COLO829 (cell line): ENCODE measurements at places on chromosomes 16 and 17.

- DNase-seq, result no peak
These were observed 325.9 kb downstream of the ZFHX3 start for GRCh38 chr16:72721981-72722380.

- no peak for DNase-seq
These were observed 13.1 kb downstream of the SPATA33 start for GRCh38 chr16:89670496-89671431.

DNA sequence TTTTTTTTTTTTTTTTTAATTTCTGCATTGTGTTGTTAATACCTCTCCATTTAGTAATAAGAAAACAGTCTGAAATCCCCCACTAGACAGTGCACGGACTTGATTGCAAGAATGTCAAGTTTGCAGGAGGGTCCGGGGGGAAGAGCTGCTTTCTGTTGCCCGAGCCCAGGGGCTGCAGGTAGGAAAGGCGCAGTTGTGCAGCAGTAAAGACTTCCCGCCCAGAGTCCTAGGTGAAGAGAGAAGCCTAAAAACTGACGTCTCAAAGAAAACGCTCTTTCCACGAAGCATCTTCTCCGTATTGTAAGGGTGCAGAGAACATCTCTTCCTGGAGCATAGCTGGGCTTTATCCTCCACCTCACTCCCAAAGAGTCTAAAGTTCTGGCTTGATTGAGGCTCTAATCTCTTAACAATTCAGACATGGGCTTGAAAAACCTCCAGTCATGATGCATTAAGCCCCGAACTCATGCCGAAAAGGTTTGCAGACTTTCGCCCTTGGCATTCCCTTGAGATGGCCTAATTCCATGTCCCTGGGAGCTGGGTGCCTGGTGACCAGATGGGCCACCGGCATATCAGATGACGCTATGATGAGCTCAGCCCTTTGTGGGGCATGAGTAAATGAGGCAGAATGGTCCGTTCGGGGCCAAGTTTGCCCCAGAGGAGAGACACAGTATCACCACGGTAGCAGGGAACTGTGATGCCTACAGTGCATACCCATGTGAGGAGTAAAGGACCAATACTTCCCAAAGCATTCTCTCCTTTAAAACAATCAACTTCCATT lies 436.2 kb upstream of the ZFHX3 start:
- DNase-seq, result no peak

DNA sequence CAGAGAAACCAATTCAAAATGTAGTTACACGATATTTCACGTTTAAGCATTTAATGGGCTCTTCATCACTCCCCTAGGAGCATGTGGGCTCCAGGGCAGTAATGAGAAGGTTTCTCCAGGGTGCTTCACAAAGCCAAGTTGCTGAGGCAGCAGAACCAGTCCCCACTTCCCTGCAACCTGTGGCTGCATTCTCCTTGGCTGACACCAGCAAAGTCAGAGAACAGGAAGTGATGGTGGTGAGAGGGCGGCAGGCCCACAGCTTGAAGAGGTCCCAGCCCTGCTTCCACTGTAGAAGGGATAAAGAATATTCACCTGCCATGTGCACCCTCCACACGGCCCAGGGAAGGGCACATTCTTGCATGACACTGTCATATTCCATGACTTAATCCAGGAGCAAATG lies 133.2 kb downstream of the CBLN1 start:
- no peak for DNase-seq

- DNase-seq, result no peak
These were observed 709 bp upstream of the ENO3 start for GRCh38 chr17:4950075-4950745.

- DNase-seq, result peak; percentile 98
These were observed 22.4 kb upstream of the CRYM start for GRCh38 chr16:21300309-21301167.

DNA sequence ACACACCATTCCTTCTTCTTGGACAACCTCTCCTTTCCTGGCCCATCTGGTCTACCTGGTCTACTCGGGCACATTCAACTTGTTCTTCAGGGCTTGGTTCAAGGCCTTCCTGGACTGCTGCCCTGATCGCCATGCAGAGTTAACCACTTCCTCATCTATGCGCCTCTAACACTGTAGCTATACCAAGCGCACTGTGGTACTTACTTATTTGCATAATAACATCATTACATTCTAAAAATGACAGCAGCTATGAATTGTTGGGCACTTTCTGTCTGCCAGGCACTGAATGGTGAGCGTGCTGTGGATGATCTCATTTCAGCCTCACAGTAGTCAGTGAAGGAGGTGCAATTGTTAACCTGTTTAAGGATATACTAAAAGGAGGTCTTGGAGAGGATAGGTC lies 66.9 kb upstream of the SDK2 start:
- no peak for DNase-seq

DNA sequence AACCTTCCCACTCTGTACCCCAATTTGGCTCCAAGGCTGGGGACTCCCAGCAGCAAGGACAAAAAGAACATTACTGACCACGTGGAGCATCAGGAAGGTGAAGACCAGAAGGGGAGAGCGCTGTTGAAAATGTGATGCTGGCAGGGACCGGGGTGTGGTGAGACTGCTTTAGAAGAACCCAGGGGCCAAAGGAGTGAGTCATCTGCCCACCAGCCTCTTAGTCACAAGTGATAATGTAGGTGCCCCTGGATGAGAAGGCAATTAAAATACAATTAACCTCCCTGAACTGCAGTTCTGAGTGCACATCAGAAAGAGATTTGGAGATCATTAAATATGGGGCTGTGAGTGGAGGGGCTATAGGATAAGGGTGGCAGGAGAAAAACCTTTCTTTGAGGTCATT lies 366.6 kb upstream of the CCL2 start:
- DNase-seq, result no peak

DNA sequence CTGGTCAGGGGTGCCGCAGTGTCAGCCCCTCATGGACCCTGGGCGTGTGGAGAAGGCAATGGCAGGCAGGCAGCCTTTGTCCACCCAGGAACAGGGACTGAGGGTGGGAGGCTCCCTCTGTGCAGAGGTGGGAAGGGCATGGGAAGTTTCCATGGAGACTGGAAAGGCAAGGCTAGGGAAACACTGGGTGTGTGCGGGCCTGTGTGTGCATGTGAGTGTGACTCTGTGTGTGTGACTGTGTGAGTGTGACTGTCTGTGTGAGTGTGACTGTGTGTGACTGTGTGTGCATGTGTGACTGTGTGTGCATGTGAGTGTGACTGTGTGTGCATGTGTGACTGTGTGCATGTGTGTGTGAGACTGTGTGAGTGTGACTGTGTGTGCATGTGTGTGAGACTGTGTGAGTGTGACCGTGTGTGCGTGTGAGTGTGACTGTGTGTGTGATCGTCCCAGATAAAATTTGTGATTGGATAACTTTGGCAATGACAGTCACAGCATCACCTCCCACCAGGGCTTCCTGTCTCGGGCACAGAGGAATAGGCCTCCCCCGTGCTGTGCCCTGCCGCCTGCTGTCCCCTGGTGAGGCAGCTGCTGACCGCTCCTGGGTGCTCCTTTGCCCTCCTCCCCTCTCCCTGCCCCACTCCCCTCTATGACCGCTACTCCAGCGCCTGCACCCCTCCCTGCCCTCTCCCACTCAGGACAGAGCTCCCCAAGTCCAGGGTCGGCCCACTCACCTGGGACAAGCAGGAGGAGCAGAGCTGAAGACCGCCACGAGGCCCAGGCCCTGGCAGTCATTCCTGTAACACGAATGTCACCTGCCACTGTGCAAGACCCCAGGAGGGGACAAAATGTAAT lies 698 bp downstream of the CD300C start:
- DNase-seq, result no peak

DNA sequence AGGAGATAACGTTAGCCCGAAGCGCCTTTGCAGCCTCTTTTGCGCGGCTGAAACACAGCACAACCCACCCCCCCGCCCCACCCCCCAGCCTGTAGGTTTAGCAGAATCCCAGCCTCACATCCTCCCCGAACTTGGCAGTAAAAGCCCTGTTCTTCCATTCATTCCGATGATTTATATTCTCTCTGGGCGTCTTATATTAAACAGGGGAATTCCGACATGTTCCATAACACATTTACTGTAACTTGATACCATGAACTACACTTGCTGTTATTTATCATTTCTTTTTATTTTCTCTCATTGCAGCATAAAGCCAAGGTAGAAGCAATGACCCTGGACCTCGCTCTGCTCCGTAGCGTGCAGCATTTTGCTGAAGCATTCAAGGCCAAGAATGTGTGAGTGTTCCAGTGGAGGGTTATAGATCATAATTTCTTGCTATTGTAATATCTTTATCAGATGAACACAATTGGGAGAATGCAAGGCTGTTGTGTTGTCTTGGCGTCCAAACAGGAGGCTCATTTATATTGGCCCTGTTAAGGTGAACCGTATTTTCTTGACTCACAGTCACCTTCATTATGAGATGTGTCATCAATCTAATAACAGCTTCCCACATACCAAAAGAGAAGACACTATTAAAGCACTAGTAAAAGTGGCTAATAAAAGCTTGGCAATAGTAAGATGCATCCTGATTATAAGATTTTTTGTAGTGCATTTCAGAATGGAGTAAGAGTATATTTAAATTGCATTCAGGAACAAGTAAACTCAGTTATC lies 287.3 kb downstream of the WWOX start:
- DNase-seq, result no peak

GRCh38 chr17:67374329-67375053 lies 2.6 kb upstream of the PITPNC1 start:
- peak; percentile 76 for DNase-seq

- no peak for DNase-seq
These were observed 316.9 kb downstream of the SEC14L1 start for GRCh38 chr17:77457572-77458201.
